G401 (cell line): ENCODE measurements at places on chromosomes 2 and 18. TPM values are rescaled to one million over a fixed set of nuclear protein-coding genes. Genes with fewer than 3 reads are reported as not detected.

The PLGLB2 gene
- total RNA-seq, result not detected in 2 replicates

The ARL4C gene
- total RNA-seq, result 33.1 and 39.8 TPM in 2 replicates

The STK17B gene
- total RNA-seq, result 0.68 and 0.86 TPM in 2 replicates

The TNFRSF11A gene
- total RNA-seq, result 0.24 and 0.25 TPM in 2 replicates

The CNDP1 gene
- not detected in 2 replicates for total RNA-seq

The SMARCAL1 gene
- 12.6 and 55.3 TPM in 2 replicates for total RNA-seq

The AQP12A gene
- total RNA-seq, result not detected in 2 replicates
